AG20443 (cell line): ENCODE measurements at places on chromosomes 1 and 21.

GRCh38 chr1:86416343-86416742 lies 7.6 kb upstream of the CLCA2 start:
- no peak for DNase-seq

GRCh38 chr1:5371270-5371669 lies 621.0 kb downstream of the NPHP4 start:
- no peak for DNase-seq

- peak; percentile 66 for DNase-seq
Observed at GRCh38 chr1:54070171-54070837, 16.9 kb downstream of the TCEANC2 start.

GRCh38 chr1:42423681-42424080 lies 32.1 kb downstream of the ZMYND12 start:
- DNase-seq = no peak

DNA sequence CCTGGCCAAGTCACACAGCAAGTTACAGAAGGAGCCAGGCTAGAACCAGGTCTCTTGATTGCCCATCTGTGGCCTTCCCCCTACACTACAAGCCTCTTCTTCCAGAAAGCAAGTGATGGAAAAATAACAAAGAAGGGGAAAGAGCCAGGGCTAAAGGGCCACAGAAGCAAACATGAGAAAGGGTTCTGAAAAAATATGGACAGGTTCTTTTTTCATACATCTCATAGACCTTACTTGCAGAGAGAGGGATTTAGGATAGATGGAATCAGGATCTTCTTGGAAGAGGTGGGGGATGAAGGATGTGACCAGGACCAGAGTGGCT lies 3.2 kb downstream of the RHBG start:
- peak; percentile 66 for DNase-seq

GRCh38 chr1:12597792-12598191 lies 20.2 kb downstream of the DHRS3 start:
- no peak for DNase-seq

DNA sequence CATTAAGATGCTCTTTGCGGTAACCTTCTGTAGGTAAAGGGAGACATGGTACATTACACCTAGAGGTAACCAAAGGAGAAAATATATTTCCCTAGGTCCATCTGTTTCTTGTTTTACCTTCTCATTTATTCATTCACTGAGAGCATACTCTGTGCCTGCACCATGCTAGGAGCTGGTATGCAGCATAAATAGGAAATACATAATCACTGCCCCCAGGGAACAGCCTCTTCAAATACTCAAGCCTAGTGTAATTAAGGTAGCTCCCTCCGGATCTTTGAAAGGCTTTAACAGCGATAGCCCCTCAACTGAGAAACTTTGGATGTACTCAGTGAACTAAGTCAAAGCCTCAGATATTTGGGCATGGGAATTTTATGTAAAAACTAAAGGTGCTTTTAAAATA lies 123.6 kb downstream of the GABPA start:
- no peak for DNase-seq

DNA sequence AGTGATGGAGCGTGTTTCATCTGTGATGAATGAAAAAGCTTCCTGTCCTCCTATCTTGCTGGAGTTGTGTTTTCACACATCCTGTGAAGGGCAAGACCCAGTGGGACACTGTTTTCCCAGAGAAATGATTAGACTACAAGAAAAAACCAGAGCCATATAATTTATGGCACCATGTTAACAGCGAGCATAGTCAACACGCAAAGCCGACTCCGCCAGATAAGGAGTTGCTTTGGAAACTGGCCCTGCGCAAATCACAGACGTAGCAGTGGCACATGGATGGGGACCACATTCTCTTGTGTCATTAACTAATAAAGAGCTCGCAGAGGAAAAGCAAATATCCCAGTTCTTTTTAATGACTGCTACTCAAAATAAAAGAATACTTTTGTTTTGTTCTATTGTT lies 471.2 kb upstream of the RUNX1 start:
- no peak for DNase-seq

DNA sequence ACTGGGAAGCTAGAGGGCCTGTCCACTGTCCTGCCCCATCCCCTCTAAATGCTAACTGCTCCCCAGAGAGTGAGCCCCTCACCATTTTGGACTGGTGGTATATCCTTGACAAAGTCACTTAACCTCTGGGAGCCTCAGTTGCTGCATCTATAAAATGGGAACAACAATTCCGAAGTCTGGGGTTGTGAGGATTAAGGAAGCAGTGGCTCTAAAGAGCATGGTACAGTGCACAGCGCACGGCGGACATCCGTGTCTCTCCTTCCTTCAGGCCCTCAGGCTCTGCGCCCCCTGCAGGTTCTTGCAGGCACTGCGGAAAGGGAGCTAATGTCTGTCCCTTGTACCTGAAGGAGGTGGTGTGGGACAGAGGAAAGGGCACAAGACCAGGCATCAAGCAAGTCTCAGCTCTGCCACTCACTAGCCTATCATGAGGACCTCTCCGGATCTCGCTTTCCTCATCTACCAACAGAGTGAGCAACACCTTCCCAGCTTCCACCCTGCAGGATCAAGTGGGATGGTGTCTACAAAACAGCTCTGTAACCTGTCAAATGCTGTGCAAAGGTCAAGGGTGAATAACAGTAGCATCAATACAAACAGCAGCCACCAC lies 20.1 kb downstream of the ECE1 start:
- DNase-seq = peak; percentile 85

DNA sequence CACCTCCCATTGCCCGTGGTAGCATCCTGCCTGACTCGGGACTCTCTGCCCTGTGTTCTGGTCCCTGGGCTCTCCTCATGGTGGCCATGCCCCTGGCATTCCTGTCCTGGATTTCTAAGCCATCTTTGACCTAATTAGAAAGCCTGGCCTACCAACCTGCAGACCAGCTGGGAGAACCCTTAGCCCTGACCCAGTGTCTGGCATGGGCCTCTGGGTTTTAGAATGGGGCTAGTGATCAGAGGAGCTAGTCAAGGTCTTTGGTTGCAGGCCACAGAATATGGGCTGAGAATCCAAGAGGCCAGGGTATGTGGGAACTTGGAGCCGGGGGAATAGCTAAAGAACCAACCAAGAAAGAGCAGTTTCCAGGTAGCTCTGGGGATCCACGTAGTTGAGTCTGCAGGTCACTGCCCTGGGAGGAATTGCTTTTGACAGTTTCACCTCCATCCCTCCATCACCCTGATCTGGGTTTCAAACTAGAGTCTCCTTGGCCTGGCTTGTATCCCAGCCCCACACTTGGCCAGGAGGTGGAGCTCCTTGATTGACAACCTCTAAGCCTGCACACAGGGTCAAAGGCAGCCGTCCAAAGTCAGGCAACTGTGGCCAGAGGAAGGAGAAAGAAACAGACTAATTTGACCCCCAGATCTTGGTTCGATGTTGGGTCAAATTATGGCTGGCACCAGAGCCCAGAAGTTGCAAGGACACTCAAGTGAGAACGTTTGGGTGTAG lies 54.7 kb upstream of the ABCG1 start:
- DNase-seq = no peak

GRCh38 chr1:235329139-235329902 lies 951 bp downstream of the GGPS1 start:
- DNase-seq = peak; percentile 21

DNA sequence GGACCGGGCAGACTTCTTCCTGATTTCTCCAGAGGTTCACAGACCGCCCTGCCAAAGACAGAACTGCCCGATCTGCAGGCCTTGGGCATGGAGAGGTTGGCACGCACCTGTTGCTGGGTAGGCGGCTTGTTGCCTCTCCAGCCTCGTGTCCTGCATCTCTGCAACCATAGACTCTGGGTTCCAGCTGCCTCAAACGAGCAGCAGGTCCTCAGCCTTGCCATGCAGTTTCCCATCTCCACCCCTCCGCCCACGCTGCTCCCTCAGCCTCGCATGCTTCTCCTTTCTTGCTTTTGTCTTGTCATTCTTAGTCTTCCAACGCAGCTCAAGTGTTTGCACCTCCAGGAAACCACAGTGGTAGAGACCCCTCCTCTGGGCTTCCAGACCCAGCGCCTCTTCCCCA lies 126.2 kb downstream of the LACTBL1 start:
- DNase-seq = no peak

DNA sequence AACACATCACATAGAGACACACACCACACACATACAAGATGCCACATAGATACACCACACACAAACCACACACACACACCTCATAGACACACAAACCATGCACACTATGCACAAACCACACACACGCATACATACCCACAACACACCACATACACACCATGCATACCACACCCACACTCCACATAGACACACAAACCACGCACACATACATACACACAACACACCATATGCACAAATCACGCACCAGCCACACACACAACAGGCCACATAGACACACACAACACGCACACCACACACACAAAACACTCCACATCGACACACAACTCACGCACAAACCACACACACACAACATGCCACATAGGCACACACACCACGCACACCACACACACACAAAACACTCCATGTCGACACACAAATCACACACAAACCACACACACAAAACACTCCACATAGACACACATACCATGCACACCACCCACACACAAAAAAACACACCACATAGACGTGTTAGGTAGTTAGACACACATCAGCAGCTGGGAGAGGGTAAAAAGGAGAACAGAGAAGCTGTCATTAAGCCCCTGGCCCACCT lies 49.5 kb upstream of the SLC19A1 start:
- no peak for DNase-seq

GRCh38 chr1:26768755-26769154 lies 19.0 kb upstream of the PIGV start:
- peak; percentile 57 for DNase-seq

- peak; percentile 77 for DNase-seq
Observed at GRCh38 chr1:20279509-20279908, 11.2 kb upstream of the VWA5B1 start.

DNA sequence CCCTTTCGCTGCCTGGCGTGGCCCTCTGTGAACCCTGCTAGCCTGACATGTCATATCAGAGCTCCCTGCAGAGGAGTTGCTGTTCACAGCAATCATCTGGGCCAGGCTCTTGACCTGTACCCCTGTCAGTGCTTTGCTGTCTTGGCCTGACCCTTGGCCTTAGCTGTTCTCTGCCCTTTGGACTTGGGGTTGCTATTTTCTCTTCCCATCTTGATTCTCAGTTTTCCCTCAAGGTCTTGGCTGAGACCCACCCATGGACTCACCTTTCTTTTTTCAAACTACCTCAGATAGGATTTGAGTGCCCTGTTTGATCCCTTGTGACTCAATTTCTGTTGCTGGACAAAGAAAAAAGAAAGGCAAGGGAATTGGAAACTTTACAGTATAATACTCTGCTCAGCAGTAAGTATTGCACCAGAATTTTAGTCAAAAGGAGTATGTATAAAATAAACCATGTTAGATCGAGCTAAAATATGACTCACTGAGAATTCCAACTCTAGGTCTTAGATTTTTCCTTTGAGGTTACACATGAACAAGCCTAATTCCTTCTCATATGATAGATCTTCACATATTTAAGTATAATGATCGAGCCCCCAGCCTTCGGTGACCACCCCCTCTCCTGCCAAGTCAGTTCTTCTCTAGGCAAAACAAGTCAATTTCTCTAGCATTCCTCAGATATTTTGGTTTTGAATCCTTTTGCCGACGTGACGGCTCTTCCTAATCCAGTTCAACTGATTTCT lies 110.5 kb downstream of the NGF start:
- DNase-seq = peak; percentile 48

GRCh38 chr1:189706594-189706993 lies 771.1 kb downstream of the BRINP3 start:
- DNase-seq = no peak

DNA sequence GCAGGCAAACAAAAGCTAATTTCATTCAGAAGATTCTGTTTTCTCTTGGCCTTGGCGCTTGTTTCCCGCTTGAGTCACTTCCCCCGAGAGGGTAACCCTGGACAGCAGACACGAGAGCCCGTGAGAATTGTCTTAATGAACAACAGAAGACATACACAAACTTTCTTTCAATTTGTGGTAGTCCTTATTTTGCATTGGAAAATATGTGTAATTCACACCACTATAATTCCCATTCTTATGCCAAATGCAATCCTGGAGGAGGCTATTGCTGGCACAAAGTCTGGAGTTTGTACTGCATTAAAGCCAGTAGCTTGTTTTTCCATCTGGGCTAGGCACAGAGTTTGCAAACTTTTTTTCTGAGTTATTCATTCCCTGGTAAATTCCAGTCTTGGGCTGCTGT lies 109.8 kb upstream of the IVNS1ABP start:
- peak; percentile 78 for DNase-seq

DNA sequence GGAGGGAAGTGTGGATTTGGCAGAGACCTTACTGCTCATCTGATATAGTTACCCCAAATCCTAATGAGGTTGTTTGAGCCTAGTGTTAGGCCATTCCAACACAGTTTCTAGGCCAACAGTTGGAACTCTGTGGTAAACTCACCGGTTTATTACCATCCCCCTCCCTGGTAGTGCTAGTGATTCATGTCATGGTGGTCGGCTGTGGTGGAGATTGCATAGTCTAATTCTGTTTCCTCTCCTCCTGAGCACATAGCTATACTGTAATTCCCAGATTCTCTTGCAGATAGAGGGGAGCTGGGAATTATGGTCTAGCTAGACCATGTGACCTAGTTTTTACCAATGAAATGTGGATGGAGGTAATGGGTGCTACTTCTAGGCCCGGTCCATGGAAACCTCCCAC lies 123.7 kb upstream of the KIF26B start:
- no peak for DNase-seq

- no peak for DNase-seq
Observed at GRCh38 chr1:41246568-41246967, 4.5 kb upstream of the SCMH1 start.

GRCh38 chr1:160759740-160760139 lies 20.7 kb downstream of the SLAMF7 start:
- no peak for DNase-seq

- DNase-seq = no peak
Observed at GRCh38 chr1:235888119-235888643, 21.5 kb upstream of the LYST start.

DNA sequence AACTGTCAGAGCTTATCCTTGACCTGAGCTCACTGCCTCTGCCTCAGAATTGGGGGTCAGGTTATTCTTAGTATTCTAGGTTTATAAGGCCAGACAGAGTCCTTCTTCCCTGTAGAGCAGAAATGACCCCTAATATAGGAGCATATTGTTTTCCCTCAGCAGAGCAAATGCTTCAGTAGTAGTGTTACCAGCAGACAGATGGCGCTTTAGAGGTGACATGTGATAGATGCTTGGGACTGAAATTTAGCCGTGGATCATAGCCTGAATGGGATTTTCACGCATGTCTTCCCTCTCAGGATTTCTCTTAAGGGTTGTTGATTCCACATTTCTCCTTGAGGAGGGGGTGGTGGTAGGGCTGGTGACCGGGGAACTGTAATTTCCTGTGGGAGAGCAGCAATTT lies 24.5 kb downstream of the ADARB1 start:
- DNase-seq = no peak

- DNase-seq = no peak
Observed at GRCh38 chr21:16592381-16592780, 862.6 kb downstream of the USP25 start.
